ENCODE measurements at places on chromosomes 12 and 14.

GRCh38 chr14:98167705-98168104, 1104.3 kb downstream of the BCL11B start:
- no peak for DNase-seq

GRCh38 chr12:110933326-110933974, 13.1 kb upstream of the MYL2 start:
- DNase-seq, result no peak

DNA sequence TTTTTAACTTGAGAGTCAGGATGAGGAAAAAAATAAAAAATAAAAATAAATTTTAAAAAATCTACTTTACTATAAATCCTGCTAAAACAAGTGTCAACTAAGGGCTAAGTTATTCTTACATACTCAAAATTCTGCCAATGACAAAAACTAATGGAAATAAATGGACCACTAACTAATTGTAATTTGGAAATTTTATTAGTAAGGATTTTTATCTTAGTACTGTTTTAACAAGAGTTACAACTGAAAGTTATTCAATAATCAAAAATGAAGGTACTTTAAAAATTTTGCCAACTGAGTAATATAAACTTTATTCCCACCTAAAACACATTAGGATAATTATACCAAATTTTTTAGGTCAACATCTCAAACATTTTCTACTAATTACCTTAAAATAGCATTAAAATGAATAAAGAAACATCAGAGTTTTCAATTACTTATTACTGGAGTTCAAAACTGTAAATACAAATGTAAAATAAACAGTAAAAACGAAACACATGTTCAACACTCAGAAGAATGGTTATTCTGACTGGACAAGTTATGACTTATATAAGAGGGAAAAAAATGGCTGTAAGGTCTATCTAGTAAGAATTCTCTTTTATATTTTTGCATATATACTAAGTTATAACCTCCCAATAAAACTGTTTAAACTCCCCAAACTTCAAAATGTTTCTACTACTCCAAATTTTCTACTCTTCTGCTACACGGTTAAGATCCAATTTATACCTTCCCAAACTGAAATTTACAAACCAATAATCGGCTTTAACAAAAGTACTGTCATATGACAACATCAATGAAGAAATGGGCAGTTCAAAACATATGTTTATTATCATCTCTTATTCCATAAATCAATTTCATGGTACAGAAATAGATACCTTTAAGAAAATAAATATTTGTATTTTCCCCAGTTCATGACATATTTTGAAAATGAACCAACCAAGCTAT, 2.7 kb downstream of the HECTD1 start:
- DNase-seq, result no peak

DNA sequence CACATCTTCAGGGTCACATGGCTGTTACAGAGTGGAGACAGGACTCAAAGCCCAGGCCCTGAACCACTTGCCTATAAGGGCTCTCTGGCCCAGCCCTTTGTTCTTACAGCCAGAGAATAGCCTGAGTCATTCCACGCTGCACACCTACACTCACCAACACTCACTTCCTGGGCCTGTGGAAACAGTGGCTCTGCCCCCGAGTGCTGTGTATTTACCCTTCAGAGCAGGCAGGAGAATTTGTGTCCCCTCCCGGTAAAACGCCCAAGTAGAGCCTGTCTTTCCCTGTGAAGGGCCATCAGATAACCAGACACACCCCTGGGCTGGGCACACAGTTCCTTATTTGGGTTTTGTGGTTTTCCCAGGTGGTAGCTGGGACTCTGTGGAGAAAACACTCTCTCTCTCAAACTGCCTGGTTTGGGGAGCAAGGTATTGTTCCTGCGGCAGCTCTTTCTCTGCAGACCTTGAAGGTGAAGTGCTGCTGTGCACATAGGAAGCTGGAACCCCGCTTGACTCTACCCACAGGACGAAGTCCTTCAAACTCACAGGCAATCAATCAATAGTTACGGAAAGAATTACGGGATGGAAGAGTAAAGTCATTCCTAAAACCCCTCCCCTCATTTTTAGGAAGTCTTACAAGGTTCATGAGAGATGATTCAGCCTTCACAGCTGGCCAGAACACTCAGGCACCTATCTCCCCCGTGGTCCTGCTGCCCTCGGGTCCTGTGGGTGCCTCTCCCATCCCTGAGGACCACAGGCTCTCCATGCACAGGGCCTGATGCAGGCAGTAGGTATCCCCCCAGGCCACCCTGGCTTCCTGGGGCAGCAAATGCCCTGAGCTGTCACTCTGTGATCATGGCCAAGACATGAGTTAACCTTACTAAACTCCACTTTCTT, 20.3 kb downstream of the FIGNL2 start:
- DNase-seq, result peak; percentile 66

DNA sequence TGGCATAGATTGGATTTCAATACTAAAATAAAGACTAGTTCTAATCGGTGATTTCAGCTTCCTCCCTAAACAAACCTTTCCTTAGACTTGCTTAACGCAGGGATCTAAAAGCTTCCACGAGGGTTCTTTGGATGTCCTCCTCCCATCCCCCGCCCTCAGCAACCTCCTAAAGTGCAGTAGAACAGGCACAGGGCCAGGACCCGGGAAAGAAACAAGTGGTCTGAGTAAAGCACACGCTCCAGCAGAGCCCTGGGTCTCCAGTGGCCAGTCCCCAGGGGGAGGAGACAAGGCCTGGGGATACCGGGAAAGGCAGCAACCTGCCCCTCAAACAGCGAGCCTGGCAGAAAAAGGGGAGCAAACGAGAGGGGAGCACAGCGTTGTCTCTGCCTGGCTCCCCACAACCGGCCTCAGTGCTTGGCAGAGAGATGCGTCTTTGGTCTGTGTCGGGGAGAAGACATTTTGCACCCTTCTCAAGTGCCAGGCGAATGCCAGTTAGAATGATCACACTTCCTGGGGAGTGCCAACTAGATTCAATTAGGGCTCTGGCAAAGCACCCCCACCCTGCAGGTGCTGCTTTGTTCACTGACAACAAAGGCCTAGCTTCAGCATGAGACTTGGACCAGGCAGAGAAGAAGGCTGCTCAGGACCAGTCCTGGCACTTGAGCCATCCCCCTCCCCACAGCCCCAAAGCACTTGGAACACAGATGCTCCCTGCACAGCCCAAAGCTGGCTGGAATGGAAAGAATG, 17.1 kb upstream of the SLC6A12 start:
- DNase-seq, result no peak

GRCh38 chr12:118126119-118126757, 9.7 kb upstream of the PEBP1 start:
- DNase-seq, result no peak

GRCh38 chr12:25126746-25127145, 68.2 kb downstream of the DNAI7 start:
- DNase-seq, result no peak
